Adipocyte (in vitro differentiated cells): ENCODE measurements at places on chromosomes 12 and 14.

DNA sequence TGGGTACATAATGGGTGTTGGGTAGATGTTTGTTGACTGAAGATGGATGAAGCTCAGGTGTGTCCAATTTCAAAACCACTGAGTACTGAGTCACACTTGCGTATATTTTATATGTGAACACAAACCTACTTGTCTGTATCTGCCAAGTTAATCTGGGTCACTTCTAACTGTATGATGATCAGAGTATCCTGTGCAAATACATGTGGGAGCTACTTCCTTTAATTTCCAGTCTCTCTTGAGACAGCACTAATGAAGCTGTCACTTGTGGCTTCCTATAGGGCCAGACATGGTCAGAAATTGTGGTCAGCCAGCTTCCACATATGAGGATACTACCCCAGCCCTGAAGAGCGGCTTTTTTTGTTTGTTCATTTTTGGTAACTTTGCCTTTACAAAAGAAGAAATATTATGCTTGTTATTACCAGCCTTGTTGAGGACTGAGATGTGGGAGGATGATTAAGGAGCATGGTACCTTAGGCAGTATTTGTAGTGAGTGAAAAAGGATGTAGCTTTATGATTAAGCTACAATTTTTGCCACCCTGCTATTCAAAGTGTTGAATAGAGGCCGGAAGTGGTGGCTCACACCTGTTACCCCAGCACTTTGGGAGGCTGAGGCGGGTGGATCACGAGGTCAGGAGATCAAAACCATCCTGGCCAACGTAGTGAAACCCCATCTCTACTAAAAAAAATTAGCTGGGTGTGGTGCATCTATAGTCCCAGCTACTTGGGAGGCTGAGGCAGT is 32.4 kb downstream of the PLXNC1 start:
- no peak for DNase-seq

DNA sequence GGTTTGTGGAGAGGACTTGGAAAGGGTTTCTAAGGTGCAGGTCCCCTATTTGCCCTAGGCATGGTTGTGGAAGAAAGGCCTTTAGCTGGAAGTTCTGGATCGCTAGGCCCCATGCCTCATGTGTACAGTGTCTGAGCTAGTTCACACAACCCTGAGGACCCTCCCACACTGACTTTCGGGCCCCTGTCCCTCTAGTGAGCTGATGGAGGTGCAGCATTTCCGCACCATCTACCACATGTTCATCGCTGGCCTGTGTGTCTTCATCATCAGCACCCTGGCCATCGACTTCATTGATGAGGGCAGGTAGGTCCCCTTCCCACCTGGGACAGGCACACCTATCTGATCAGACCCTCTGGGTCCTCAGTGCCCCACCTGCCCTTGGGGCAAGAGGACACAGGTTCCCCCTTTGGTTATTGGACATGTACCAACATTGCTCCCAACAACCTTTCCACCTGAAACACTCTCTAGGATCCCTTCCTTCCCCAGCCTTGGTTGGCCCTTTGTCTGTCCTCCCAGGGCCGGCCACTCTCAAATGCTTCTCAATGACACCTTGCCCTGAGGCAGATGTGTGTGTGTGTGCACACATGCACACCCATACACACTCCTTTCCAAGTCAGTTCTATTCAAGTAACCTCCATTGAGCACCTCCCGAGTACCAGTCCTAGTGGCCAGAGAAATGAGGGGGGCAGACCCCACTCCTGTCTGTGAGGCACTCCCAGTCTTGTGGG is 2.6 kb downstream of the SOAT2 start:
- DNase-seq, result no peak

DNA sequence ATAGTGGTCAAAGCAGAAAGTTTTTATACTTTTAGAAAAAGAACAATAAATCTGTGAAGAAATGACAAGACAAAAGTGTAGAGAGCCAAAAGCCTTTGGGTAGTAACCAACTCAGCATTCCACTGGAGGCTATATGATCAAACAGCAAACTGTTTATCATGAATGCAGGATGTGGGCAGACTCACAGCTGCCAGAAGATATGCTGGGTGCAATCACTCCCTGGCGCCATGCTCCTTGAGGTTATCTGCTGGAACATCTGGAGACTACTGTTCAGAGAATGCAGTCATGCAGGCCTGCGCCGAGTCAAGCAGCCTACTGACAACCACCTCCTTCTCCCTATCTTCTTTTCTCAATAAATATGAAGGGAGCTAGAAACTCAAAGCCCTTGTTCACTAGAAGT is 49.0 kb upstream of the SLC8A3 start:
- no peak for DNase-seq

GRCh38 chr12:5434647-5435560 is 3.0 kb downstream of the NTF3 start:
- DNase-seq, result peak; percentile 56

DNA sequence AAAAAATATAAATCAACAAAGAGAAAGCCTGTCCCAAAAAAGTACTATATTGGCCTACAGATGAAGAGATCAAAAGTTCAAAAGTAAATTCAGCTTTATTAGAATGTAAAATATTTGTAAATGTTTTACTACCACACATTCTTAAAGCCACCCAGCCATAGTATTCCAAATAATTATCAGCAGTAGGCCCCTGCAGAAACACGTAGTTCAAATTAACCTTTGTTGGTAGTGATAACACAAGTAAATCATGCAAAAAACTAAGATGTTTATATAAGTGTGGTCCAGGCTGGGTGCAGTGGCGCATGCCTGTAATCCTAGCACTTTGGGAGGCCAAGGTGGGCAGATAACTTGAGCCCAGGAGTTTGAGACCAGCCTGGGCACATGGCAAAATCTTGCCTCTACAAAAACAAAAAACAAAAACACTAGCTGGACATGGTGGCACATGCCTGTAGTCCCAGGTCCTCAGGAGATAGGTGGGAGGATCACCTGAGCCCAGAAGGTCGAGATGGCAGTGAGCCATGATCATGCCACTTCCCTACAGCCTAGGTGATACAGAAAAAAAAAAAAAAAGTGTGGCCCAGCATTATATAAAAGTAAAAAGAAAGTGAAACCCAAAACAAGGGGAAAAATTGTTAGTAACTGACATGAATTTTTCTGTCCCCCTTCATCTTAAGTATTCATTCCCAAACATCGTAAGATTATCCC is 17.9 kb downstream of the SPTLC2 start:
- DNase-seq, result no peak

DNA sequence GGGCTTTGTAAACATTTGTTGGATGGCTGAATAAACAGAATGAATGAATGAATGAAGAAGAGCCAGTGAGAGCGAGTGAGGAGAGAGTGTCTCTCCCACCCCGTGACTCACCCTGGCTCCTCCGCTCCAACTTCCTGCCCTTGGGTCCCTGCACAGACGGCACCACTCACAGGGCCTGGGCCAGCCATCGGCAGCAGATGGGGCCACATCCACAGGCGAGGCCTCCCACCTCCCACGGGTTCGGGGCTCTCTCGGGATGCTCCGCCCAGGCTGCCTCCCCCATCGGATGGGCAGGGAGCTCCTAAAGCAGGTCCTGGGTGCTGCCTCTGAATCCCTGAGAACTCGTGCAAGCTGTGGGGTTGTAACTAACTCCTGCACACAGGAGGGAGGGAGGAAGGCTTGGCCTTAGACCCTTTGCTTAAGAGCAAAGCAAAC is 41.3 kb downstream of the CCNK start:
- peak; percentile 51 for DNase-seq

GRCh38 chr12:28015165-28015564 is 42.6 kb upstream of the PTHLH start:
- no peak for DNase-seq

DNA sequence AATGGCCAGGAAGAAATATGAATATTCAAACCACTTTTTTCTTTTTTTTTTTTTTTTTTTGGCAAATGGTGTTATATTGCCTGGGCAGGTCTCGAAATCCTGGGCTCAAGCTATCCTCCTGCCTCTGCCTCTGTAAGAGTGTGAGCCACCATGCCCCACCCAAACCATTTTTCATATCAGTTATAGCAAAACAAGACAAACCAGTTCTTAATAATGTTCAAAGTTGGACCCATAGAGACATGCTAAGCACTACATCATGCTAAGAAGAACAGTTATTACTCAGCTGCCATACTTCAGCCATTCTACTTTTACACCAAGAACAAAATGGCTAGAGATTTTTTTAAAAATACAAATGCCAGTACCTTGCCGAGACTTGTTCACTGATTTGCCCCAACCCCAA is 25.5 kb downstream of the EIF2S1 start:
- DNase-seq, result no peak

DNA sequence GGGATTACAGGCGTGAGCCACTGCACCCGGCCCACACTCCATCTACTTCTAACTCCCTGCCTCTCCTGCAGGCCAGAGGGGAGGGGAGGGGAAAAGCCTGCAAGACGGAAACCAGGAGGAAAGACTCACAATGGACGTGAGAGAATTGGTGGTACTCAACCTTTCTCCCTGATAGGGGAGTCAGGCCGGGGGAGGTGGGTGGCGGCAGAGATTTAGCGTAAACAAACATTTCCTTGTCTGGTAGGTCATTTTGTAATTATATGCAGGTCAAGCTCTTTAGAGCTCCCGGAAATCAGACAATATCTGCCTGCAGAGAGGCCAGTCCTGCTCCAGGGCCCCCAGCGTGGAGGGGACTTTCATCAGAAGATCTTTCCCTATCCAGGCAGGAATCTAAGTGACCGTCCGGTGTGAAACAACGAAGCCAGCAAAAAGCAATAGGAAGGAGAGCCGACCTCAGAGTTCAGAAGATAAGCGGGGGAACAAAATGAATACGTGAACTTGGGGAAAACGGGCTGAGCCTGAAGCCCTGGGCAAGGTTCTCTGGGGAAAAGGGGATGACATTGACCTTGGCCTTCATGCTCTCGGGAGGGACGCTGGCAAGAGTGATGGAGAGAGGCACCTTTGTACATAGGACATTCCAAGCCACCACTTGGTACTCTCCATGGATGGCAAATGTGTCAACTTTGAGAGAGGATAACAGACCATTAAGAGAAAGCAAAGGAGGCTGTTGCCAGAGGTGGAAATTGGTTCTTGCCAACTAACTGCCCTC is 62.3 kb downstream of the SPRING1 start:
- DNase-seq, result no peak

DNA sequence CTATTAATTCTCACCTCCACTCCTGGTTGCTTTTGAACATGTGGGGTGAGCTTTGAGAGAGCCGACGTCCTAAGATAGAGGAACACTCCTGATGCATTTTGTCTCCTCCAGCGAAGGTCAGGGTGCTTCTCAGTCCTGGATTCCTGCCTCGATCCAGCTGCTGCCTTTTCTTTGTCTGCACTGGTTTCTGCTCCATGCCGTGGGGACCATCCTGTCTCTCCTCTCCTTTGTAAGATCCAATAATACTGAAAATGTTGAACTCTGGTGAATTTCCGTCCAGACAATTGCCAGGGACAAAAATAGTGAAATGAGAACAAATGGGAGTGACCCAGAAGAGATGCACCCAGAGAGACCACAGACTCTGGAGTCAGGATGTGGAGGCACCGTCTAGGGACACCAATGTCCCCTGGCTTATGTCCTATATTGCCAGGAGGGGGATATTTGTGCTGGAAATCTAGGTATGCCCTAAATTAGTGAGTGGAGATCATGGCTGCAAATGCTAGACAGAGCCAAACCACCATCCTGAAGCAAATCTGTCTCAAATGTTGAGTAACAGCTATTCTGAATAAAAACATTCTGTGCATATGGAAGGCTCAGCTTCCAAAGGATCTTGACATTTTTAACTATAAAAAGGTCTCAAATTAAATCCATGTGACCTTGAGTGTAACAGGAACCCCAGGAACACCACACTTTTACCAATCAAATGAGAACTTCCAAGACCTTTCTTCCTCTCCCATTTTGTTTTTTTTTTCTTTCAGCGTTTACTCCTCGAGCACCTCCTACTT is 170.9 kb downstream of the PPM1H start:
- peak; percentile 60 for DNase-seq

DNA sequence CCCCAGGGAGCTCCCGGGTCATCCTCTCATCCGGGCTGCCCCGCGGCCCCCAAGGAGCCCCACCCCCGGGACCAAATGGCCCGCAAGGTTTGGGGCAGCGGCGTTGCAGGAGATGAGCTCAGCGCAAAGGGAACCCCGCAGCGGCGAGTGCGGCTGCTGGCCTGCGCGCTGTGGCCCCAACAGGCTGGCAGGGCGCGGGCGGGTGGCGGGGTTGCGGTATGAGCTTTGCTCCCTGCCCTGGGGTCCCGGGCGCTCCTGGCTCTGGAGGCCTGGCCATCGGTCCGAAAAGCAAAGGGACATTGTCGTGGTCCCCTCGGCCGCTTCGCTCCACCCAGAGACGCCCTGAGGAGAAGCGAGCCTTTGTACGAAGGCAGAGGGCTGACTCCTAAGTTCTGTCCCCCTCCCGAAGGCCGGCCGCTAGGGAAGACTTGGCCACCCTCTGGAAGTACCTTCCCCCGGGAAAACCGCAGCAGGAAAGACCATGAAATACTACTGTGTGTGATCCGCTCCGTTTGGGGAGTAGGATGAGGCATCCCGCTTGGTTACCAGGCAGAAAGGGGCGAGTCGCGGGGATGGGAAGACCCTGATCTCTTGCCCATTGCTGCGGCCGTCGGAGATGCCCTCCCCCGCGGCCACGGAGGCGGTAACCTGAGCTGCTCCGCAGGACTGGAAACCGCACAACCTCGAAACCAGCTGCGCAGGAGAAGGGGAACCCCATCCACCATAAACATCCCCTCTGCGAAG is 620 bp upstream of the NID2 start:
- DNase-seq, result peak; percentile 71
